HL-60 (cell line): ENCODE measurements at places on chromosomes 13 and 19.

- no peak for DNase-seq
Observed at GRCh38 chr13:63497601-63498000, 2082.0 kb upstream of the PCDH20 start.

DNA sequence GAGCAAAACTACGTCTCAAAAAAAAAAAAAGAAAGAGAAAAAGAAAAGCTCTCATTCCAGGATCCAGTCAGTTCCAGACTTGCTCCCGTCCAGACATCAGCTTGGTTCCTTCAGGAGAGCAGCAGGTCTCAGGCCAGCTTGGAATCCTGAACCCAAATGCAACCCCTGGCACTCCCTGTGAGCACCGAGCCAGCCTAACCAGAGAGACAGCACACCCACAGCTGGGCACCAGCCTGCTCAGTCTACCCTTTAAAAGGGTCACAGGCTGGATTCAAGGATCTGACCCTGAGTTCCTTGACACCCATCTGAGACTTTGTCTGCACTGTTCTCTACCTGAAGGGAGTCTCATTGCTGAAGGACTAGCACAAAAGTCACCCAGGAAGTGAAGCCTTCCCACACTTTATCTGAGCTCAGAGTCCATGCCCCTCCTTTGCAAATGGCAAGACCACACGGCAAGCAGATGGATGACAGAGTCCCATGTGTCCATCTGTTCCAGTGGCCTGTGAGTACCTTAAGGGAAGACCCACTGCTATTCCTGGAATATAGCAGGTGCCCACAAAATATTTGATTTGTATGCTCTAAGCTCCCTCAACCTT is 1.4 kb downstream of the PEPD start:
- no peak for DNase-seq

DNA sequence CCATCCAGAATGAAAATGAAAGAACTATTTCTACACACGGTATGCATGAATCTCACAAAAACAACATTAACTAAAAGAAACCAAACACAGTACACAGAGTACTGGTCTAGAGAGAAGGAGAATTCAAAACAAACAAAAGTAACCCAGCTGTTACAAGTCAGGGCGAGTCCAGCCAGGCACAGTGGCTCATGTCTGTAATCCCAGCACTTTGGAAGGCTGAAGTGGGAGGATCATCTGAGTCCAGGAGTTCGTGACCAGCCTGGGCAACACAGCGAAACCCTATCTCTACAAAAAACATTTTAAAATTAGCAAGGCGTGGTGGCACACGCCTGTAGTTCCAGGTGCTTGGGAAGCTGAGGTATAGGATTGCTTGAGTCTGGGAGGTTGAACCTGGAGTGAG is 1.7 kb upstream of the PSMC4 start:
- no peak for DNase-seq

DNA sequence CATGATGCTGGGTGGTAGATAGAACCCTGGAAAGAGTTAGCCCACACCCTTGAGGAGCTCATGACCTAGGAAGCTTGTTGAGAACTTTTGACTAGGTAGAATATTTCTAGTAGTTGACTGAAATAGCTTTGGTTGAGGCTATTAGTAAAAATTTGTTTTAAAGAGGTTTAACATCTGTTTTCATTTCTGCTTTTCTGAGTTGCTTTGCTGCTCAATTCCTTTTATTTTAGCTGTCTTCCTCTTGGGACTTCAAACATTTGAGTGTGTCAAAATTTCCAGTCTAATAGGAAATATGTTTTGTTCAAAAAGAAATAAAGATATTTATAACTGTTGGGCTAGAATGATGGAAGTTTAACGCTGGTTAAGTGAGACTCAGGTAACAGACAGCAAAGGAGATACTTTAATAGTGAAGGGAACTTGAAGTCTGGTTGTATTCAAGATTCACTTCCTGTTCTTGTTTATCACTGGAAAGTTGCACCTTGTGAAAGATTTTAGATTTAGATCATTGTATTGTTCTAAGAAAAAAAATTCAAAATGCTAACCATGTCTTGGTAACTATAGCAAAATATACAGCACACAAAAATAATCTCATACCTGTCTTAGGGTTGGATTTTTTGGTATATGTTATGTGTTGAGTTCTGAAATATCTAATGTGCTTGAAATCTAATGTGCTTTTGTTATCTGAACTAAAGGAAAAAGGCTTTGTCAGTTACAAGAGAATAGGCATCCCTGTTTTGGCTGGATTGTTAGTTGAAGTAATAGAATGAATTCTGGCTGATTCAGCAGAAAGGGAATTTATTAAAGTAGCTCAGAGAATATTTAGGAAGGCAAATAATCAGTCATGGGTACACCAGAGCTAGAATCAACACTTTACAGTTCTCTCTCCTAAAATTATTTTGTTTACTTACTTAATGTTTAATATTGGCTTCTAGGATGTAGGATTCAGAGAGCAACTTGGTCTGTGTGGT is 24.4 kb upstream of the GPR18 start:
- DNase-seq, result no peak

DNA sequence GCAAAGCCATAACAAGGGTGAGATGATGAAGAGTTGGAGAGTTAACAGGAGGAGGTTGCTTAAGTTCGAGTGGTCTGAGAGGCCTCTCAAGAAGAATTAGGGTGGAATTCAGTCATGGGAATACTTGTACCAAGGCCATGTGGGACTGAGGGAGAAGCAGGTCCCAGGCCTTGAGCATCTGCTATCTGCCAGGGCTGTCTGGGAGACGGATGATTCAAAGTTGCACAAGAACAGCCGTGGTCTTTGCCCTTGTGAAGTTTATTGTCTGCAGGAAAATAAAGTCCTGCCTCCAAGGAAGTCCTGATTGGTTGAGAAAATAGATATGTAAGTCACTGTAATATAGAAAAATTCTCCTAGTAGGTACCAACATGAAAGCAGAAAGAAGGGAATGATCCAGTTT is 178.8 kb upstream of the RFC3 start:
- no peak for DNase-seq

DNA sequence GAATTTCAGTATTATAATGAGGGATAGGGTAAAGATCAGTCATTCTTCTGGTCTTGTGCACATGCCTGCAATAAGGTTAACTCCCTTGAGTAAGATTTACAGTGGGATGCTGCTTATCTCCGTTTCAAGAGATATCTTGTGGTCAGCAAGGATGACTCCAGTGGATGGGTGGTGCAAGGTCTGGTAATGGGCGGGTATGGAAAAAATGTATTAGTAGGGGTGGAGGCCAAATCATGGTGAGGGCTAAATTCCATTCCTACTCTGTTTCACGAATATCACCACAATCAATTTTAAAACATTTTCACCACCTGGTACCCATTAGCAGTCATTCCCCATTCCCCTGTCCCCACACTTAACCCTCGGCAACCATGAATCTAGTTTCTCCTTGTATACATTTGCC is 40.6 kb downstream of the CCDC122 start:
- DNase-seq, result no peak

GRCh38 chr13:48840366-48840765 is 135.3 kb upstream of the FNDC3A start:
- DNase-seq, result no peak

- DNase-seq, result no peak
Observed at GRCh38 chr13:42420304-42420703, 148.4 kb downstream of the AKAP11 start.

DNA sequence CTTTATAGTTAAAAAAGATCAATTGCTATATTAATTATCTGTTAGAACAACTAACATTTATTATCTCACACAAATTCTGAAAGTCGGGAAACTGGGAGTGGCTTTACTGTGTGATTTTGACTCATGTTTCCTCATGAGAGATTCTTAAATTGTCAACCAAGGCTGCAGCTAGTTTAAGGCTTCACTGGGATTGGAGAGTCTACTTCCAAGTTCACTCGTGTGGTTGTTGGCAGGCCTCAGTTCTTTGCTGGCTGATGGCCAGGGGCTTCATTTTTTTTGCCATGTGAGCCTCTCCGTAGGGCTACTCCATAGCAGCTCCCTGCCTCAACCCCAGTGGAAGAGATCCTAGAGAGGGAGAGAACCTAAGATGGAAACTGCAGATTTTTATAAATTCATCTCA is 24.5 kb upstream of the LPAR6 start:
- DNase-seq, result no peak
